Posterior cingulate gyrus (tissue), 11 donors: ENCODE measurements at places on chromosomes 7 and 10.

GRCh38 chr7:10120936-10121335 is 852.7 kb upstream of the PHF14 start:
- DNase-seq = no peak

DNA sequence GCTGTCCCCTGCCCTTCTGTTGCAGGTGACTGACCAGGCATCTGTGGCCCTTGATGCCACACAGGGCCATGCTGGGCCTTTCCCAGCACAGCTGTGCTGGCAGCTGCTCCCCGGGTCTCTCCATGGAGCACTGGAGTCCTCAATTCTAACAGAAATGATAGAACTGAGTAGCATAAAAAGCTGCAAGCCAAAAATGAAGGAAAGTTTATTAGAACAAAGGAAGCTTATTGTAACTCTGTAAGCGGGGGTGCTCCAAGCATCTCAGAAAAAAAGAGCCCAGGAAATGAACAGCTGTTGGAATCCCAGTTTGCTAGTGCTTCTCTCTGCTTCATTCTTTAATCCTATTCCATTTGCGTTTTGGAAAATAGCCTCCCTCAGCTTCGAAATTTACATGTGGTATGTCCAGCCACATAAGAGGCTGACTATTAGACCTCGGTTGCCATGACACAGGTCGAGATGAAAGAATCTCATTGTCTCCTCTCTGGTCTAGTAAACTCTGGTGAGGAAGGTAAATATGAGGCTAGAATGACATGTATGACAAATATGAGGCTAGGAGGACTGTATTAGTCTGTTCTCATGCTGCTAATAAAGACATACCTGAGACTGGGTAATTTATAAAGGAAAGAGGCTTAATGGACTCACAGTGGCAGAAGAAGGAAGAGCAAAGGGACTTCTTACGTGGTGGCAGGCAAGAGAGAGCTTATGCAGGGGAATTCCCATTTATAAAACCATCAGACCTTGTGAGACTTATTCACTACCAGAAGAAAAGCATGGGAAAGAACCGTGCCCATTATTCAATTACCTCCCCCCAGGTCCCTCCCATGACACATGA is 23.7 kb downstream of the EPDR1 start:
- DNase-seq = peak; percentile 17

- no peak for DNase-seq
Measured at GRCh38 chr7:2452074-2452507, 24.1 kb downstream of the GRIFIN start.

GRCh38 chr10:30970760-30971460 is 60.8 kb downstream of the ZNF438 start:
- DNase-seq = no peak

DNA sequence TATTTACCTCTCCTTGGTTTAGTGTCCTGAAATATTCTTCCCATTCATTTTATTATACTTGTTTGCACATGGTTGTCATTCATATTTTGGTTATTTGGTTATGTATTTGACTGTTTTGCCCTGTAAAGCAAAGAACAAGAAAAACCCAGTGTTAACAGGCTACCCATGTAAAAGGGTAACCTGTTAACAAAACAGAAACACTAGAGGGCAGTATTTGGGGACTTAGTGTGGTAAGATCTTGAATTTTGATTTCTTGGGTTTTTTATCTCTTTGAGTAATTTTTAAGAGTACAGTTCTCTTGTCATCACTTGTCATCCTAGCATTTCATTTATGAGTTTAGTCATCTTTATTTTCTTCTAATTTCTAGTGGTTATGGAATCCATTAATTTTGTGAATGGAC is 51.3 kb downstream of the POLL start:
- DNase-seq = no peak

- no peak for DNase-seq
Measured at GRCh38 chr10:62985807-62986600, 147.1 kb upstream of the NRBF2 start.

GRCh38 chr10:103763374-103764202 is 91.8 kb downstream of the SH3PXD2A start:
- no peak for DNase-seq

DNA sequence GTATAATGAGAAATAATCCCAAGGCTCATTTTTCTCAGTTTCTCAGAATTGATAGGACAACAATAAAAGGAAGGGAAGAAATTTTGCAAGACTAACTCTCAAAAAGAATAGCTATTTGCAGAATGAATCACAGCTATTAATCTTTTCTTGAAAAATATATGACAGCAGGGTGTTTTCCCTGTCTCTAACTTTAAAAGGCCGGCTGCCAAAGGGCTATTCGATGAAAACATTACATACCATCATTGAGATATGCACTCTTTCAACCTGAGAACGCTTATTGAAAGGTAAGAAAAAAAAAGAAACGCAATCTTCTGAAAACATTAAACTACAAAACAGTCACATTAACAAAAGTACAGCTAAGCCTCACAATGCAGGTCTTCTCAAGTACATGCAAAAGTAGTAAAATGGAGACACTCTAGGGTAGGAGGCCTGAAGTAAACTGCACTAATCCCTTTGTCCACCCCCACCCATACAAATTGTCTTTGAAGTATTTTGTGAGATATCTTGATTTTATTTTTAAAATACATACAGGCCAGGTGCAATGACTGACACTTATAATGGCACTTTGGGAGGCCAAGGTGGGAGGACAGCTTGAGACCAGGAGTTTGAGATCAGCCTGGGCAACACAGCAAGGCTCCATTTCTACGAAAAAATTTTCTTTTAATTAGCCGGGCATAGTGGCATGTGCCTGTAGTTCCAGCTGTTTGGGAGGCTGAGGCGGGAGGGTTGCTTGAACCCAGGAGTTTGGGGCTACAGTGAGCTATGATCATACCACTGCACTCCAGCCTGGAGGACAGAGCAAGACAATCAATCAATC is 83.0 kb downstream of the PARD3 start:
- no peak for DNase-seq

- DNase-seq = no peak
Measured at GRCh38 chr10:118953598-118954393, 75.7 kb upstream of the NANOS1 start.

DNA sequence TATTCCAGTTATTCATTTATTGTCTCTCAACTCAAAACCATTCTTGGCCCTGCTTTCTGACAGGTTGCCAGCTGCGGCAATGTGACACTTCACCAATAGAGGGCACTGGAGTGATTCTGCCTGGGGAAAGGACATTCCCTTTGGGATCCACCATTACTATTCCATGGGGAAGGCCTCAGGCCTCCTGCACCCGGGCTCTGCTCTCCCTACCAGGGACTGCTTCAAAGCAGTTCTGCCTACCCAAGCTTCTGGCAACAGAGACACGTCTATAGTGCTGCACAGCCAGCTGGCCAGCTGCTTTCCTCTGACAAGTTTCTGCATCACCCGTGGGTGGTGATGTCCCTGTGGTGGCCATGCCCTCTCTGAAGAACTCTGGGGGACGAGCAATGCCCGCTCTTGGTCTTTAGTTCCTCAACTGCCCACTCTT is 163.8 kb downstream of the ELMO1 start:
- DNase-seq = peak; percentile 85

GRCh38 chr10:23402856-23403255 is 36.0 kb upstream of the OTUD1 start:
- DNase-seq = no peak

- no peak for DNase-seq
Measured at GRCh38 chr10:58575491-58575890, 62.8 kb downstream of the BICC1 start.

GRCh38 chr10:62268027-62268398 is 631 bp downstream of the RTKN2 start:
- no peak for DNase-seq

DNA sequence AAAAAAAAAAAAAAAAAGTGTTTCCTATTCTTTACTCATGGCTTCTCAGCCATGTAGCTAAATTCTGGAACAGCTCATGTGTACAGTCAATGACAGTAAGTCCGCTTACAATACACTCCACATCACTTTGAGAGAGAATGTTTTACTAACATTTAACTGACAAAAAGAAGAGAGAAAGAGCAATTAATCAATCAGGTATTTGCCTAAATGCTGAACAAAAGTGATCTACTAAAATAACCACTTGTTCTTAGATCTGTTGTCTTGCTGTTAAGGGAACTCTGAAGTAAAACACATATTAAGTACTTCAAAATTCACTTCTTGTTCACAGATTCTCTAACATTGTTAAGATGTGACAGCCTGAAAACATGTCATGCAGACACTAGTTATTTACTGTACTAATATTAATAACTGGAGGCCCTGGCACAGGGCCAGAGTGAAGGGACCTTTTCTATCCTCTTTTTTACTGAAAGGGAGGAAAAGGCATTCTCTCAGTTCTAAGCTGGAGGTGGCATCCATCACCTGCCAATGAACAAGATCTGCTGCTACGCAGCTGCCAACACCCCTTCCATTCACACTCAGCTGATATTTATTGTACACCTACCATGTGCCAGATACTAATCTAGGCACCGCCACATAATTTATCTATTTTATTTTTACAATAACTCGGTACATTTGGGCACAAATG is 72.6 kb downstream of the AHR start:
- no peak for DNase-seq

DNA sequence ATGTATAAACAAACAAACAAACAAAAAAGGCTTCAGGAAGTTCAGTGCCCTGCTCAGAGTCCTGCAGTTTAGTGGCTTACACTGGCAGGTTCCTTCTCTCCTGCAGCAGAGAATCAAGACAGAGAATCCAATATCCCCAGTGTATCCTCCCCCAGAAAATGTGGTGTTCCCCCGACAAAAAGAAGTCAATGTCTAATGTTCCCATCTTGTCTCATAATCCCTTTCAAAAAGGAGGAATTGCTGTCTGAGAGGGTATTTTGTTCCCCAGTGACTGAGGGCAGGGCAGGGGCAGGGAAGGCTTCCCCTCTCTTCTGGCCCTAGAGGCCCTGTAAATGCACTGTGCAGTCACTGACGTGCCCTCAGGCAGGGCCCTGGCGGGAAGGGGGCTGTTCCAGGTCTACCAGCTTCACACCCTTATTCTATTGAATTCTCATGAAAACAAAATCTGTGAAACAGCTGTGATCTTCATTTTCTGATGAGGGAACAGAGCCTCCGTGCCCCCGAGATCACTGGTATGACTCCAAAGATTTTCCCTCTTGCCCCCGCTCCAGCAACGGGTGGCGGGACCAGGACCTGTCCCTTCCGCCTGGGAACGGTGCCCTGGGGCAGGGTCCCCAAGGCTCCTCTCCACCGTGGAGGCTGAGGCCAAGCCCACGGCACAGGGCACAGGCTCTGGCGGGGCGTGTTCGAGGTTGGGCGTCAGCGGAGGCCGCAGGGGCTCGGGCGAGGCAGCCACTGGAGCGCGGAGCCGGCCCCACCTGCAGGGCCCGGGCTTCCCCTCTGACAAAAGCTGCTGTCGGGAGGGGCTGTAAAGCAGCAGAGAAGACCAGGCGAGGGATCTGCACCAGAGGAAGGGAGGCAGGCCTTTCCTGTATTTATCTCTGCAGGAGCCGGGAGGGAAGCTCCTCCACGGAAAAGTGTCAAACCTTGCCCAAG is 13.4 kb upstream of the WDFY4 start:
- no peak for DNase-seq

DNA sequence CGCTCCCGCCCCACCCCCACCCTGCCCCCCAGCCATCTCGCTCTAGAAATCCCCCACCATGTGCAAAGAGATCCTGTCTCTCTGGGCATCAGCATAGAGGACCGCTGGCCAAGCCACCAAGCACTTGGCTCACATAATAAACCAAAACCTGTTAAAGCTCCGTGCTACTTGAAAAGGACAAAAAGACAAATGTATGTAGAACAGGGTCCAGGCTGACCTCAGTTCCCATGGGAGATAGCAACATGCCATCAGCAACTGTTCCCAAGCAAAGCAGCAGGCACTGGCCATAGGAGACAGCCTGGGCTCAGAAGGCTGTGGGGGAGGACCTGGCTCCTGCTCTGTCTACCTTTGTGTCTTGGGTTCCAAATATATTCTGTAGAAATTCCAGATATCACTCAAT is 38.4 kb upstream of the GDF10 start:
- DNase-seq = no peak

- no peak for DNase-seq
Measured at GRCh38 chr7:116851671-116852070, 10.7 kb upstream of the CAPZA2 start.
